ENCODE measurements at places on chromosomes 12 and 14.

DNA sequence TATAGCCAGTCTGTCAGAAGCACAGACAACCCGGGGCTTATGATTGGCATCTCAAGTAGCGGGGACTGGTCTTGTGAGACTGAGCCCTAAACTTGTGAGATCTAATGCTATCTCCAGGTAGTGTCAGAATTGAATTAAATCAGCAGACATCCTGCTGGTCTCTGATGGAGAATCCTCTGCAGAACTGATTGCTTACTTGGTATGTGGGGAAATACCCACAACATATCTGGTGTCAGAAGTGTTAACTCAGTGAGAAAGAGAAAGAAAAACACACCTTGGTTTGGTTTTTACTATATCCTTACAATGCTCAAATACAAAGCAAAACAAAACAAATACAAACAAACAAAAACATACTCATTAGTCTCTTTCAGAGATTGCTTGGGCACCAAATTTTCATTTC lies 10.0 kb downstream of the SEL1L start:
- no peak for DNase-seq

GRCh38 chr12:109192358-109192757 lies 76.0 kb downstream of the ACACB start:
- DNase-seq, result peak; percentile 15

DNA sequence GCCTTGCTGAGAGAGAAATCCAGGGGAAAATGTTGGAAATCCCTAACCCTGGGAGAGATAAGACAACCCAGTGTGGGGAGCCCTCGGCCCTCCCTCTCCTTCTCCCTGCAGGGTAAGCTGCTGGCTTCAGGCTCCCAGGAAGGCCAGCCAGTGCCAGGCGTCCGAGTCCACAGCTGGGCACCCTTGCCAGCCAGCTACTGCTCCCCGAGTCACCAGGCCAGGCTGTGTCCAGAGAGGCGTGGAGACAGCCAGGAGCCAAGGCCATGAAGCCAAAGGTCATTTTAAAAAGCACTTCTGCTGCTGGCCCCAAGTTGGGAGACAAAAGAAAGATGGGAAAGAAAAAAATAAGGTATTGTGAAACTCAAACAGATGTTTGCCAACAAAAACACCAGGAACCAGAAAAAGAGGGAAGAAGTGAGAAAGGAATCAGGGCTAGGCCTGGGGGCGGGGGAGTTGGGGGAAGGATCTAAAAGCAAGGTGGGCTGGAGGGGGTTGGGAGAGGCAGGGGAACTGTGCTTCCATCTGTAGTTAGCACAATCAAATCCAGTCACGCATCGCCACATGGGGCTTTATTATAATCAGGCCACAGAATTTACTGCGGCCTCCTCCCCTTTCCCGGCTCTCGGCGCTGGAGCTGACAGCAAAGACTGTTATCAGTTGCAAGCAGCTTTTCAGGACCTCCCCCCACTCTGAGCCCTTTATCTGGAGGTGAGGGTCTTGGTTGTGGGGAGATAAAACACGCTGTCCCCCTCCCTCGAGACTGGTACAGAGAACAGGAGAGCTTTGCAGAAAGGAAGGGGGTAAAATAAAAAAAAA lies 33.5 kb downstream of the RBM19 start:
- no peak for DNase-seq

GRCh38 chr14:37598747-37599506 lies 3.5 kb downstream of the TTC6 start:
- DNase-seq, result no peak

- no peak for DNase-seq
Measured at GRCh38 chr12:130880411-130880885, 8.6 kb downstream of the RAN start.

DNA sequence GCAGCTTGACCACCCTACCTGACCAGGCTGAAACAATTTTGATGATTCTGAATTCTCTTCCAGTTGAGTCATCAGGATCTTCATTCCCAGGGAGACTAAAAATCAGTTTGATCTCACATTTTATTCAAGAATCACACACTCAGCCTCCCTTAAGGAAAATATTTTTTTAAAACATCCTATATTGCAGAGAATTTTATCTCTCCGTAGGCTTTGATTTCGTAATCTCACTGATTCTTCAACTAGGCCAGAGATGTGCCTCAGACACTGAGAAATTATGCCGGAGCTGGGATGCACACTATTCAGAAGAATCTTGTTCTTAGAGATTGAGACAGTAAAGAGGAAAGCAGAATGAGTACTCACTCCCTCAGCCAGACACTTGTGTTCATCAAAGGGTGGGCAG lies 7.0 kb upstream of the ANO2 start:
- no peak for DNase-seq

DNA sequence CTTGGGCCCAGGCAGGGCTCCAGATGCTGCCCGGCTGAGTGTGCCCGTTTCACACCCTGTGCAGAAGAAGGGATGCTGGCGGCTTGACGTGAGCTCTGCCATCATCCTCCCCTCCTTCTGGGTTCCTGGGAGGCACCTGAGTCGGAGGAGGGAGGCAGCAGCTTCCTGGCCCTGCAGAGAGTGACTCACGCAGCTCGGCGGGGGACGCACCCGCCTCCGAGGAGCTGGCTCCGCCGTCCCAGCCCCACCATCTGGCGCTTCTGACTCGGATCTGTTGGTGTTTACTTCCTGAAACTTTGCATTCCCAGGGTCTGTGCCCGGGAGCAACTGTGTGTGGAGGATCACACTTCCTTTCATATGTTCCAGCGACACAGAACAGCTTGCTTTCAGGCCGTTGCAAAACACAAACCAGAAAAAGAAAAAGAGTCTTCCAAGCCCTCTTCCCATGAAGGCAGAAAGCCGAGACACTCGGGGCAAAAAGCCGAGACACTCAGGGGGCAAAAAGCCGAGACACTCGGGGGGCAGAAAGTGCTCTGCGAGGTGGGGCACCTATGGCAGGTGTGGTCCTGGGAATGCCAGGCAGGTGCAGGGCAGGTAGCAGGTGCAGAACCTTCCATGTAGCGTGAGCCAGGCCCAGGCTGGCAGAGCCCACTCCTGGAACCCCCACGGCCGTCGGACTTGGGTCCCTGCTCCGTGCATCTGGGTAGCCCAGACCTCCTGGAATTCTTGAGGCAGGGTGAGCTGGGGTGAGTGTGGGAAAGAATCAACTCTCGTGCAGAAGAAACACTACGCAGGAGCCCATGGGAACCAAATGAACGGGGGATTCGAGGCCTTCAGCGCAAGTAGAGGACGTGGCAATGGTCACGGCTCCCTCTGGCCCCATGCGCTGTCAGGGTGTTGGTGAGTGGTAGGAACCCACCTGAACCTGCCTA lies 27.6 kb upstream of the GALNT9 start:
- no peak for DNase-seq

DNA sequence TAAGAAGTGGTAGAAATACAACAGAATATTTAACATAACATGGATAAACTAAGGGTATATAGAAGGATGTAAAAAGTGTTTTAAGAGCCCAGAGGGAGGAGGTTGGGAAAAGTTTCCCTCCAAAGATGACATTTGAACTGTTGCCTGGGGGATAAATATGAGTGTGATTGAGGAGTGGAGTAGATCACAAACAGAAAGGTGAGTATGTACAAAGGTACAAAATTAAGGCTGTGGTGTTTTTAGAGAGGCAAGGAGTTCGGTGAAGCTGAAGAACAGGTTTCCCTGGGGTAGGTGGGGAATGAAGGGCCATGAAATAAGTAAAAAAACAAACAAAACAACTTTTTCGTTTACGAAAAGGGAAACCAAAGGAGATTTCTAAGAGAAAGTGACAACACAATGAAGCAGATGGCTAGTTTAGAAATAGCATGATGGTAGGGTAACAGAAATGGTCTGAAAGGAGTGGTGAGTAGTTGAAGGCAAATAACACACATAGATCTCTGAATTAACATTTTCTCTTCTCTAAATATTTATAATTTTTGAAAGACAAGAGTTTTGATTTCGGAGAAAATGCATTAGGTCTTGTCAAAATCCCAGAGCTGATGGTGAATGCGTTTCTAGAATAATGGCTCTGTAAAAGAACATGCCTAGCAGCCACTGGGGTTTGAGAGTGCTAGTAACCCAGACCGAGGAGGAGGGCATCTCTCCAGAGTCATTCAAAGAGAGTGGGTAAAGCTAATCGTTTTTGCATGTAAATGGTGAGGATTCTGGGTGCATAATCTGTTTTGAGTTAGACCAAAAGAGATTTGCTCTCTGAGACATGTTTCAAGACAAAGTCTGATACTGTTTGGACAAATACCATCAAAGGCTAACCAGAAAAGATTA lies 240.4 kb upstream of the DCN start:
- DNase-seq, result no peak

GRCh38 chr14:50859296-50859624 lies 12.6 kb upstream of the ABHD12B start:
- DNase-seq, result no peak

DNA sequence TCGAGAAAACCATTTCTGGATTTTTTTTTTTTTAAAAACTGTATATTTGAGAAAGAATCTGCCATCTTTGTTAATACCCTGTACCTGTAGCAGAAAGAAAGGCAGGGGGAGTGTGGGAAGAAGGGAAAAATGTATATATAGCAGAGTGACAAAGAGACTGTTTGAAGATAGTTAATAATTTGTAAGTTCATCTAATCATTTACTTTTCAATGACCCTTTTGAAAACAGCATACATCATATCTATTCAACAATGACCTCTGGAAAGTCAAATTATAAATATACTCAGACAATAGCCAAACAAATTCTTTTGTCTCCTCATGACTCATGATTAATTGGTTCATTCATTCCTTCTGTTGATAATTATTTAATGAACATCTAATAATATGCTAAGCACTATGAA lies 10.9 kb upstream of the CPM start:
- DNase-seq, result no peak

DNA sequence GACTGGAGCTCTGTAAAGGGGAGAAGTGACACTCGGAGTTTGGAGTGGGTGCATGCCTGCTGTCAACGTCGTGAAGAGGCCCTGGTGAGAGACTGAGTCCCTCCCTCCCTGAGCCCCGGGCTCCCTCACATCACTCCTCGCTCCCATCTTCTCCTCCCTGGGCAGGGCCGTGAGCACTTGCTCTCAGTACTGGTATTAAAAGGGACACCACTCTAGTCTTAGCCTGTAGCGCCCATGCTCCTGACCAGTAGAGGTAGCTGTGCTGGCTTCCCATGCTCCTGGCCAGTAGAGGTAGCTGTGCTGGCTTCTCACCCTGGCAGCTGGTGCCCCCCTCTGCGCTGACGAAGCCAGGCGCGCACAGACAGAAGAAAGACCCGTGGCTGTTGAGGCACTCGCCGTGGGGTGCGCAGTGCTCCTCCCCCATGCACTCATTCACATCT lies 14.7 kb downstream of the ISCA2 start:
- no peak for DNase-seq

DNA sequence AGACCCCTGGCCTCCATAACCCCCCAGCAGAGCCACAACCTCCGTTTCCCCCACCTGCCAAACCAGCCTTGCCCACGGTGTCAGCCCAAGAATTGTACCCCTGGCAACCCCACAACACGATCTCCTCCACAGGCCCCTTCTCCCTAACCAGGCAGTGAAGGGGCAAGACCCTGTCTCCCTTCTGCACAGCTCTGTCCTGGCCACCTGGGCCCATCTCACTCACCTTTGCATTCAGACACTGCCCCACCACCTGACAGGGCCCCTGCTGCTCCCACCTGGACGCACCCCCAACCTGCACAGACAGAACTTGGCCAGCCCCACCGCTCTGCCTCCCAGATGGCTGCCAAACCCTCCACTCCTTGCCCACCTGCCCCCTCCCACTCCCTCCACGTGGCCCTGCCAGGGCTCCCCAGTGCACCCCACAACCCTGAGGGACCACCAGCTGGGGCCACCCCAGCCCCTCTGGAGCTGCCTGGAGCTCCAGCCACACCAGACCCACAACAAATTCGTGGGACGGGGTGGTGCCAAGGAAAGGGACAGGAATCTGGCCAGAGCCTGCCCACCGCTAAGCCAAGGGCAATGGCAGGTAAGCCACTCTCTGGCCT lies 11.8 kb downstream of the AHNAK2 start:
- DNase-seq, result no peak

GRCh38 chr12:115606040-115606439 lies 671.5 kb downstream of the MED13L start:
- DNase-seq, result no peak

- no peak for DNase-seq
Measured at GRCh38 chr14:73634011-73634833, 10.6 kb upstream of the DNAL1 start.

GRCh38 chr12:54608769-54609168 lies 20.3 kb upstream of the PPP1R1A start:
- DNase-seq, result no peak

DNA sequence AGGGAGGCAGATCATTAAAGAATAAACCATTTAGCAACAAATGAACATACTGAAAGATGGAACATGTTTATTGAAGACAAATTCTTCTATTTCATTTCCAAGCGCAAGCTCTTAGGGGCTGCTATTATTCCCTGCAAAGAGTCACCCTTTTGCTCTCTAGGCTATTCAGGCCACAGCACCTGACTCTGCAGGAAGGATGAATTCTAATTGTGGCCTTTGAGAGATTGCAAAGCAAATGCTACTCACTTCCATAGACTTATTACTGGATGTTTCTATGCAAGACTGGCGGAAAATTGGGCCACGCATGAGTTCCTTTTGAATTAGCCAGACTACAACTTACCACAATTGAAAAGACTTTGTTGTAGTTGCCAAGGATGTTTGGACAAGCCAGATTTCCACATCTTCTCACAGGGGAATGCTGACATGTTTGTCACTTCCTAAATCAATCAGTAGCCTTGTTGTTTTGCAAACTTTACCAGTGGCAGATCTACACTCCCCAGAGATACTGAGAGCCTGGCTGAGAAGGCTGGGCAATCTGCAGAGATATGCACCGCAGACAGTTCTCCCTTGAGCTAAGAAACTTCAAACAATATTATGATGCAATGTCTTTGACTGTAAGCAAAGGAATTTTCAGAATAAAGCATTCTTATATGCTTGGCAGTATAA lies 334.3 kb upstream of the SYT1 start:
- DNase-seq, result peak; percentile 10

GRCh38 chr14:22898302-22899090 lies 15.5 kb downstream of the REM2 start:
- DNase-seq, result peak; percentile 38

- no peak for DNase-seq
Measured at GRCh38 chr12:94333396-94333795, 126.3 kb downstream of the CEP83 start.

- no peak for DNase-seq
Measured at GRCh38 chr14:77375973-77376770, 722 bp downstream of the TMED8 start.

- peak; percentile 13 for DNase-seq
Measured at GRCh38 chr12:104720339-104721038, 237.6 kb downstream of the SLC41A2 start.
